ENCODE measurements at places on chromosomes 16 and 17. TPM values are rescaled to one million over a fixed set of nuclear protein-coding genes. Genes with fewer than 3 reads are reported as not detected.

DNA sequence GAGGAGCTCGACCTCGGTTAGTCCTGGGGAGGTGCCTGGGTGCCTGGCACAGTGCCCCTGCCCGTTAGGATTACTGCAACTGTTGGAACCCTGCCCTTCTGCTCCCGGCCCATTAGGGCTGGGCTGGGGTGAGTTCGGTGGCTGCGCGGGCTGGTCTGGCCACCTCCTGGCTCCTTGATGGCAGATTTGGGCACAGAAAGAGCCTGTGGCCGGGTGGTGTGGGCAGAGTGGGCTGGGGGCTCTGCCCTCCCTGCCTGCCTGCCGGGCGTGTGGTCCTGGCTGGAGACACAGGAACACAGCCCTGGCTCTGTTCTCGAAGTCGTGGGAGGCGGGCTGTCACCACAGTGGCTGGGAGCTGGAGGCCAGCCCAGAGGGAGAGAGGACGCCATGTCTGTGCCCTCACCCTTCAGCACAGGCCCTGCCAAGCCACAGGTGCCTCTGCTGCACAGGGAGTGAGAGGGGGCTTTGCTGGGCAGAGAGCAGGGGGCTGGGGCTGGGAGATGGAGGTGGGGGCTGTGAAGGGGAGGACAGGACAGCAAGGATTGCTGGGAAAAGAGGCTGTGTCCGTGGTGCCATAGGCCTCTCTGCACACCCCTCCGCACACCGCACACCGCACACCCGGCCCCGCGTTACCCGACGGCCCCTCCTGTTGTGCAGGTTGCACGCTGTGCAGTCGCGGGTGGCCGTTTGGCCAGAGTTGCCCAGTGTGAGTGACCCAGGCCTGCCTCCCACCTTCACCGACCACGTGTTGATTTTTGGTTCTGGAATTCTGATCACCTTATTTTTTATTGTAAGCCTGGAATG, 236.6 kb upstream of the GSE1 start:
- H3K27me3 ChIP-seq = peaks cover 6% of the 10 kb centered on the region
- H3K36me3 ChIP-seq = no peaks in the 10 kb centered on the region
- H3K27ac ChIP-seq = no peak overlapping the region

- H3K27ac ChIP-seq = peak within 1 kb of the TSS; percentile 60
- H3K4me1 ChIP-seq = peaks cover 42% of the 10 kb centered on the region
- peak; percentile 100 for DNase-seq
- H3K36me3 ChIP-seq = peaks cover 17% of the 10 kb centered on the region
Observed at GRCh38 chr17:82022981-82023446, at the start of gene LRRC45. LRRC45 (plus strand) TSS chr17:82023305; CDS start chr17:82023644, 339 bp downstream.

GRCh38 chr16:27230562-27231001, 27.3 kb downstream of the KDM8 start:
- H3K27ac ChIP-seq = peak overlapping the region; percentile 100
- peak; percentile 90 for DNase-seq
- peaks cover 63% of the 10 kb centered on the region for H3K36me3 ChIP-seq
- H3K4me3 ChIP-seq = peak overlapping the region; percentile 71
- no peaks in the 10 kb centered on the region for H3K27me3 ChIP-seq

- H3K27ac ChIP-seq = no peak overlapping the region
- peaks cover 31% of the 10 kb centered on the region for H3K4me1 ChIP-seq
- no peak overlapping the region for H3K4me3 ChIP-seq
- peaks cover 35% of the 10 kb centered on the region for H3K27me3 ChIP-seq
- H3K36me3 ChIP-seq = peaks cover 10% of the 10 kb centered on the region
Observed at GRCh38 chr17:39150104-39150634, 1.3 kb downstream of the PLXDC1 start.

DNA sequence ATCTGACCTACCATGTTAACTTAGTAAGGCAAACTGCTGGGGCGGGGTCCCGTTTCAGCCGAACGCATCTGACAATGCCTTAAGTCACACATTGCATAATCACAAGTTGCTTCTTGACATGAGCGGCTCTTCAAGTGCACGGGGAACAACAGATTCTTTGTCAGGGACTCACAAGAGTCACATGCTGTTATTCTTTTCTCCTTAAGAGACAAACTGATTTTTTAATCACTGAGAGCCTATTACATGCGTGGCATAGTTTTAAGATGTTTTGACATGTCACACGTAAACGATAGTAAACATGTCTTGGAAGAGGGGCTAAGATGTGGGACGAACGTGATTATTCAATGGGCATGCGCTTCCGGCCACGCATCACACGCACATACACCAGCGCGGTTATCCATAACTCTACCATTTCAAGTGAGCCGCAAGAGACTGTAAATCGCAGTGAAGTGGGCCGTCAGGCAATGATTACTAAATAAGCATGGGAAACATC, 63.4 kb downstream of the ADCY9 start:
- no peak for DNase-seq
- H3K4me3 ChIP-seq = no peak overlapping the region
- H3K27me3 ChIP-seq = no peaks in the 10 kb centered on the region

DNA sequence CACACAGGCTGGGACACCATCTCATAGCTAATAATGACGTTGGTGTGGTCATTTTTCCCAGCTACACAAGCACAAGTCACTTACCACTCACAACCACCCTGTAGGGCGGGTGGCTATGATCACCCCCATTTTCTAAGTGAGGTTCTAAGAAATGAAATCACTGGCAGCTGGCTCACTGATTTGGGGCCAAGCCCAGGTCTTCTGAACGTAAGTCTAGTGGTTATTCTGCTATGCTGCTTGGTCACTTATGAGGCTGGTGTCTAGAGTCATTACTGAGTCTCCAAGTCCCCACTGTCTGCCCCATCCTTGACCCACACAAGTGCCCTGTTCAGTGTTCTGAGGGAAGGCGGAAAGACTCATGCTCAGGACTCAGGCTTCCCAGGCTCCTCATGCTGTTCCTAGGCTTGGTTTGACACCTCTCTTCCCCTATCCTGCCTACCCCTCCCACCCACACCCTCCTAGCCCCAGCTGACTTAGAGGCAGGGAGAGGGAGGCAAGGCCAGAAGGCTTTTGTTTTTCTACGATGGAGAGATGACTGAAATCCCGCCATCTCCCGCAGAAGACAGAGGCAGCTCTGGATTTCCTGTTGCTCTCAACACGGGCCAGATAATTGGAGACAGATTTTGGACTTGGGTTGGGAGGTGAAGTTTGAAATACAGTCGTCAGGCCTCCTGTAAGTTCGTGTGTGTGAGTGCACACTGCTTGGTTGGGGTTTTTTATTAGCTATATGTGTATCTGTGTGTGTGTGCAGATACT, 32.2 kb downstream of the FZD2 start:
- DNase-seq = no peak
- no peaks in the 10 kb centered on the region for H3K4me1 ChIP-seq
- H3K36me3 ChIP-seq = no peaks in the 10 kb centered on the region
- H3K27me3 ChIP-seq = peaks cover 10% of the 10 kb centered on the region

GRCh38 chr16:24540602-24541210, 1.3 kb downstream of the RBBP6 start:
- H3K36me3 ChIP-seq = peaks cover 50% of the 10 kb centered on the region
- no peaks in the 10 kb centered on the region for H3K27me3 ChIP-seq
- H3K4me3 ChIP-seq = peak overlapping the region; percentile 100

DNA sequence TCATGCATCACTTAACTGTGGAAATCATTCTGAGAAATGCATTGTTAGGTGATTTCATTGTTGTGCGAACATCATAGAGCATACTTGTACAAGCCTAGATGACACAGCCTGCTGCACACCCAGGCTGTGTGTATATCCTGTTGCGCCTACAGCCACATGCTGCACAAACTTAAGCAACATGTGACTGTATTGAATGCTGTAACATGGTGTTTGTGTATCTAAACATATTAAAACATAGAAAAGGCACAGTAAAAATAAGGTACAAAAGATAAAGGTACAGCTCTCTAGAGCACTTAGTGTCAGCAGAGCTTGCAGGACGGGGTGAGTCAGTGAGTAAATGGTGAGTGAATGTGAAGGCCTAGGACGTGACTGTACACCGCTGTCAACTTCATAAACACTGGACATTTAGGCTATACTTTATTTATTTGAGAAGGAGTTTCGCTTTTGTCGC, 11.9 kb downstream of the FOXK2 start:
- H3K4me3 ChIP-seq = no peak overlapping the region
- H3K4me1 ChIP-seq = peaks cover 57% of the 10 kb centered on the region
- peaks cover 13% of the 10 kb centered on the region for H3K36me3 ChIP-seq
- DNase-seq = no peak
- peak overlapping the region; percentile 77 for H3K27ac ChIP-seq
- H3K27me3 ChIP-seq = no peaks in the 10 kb centered on the region

DNA sequence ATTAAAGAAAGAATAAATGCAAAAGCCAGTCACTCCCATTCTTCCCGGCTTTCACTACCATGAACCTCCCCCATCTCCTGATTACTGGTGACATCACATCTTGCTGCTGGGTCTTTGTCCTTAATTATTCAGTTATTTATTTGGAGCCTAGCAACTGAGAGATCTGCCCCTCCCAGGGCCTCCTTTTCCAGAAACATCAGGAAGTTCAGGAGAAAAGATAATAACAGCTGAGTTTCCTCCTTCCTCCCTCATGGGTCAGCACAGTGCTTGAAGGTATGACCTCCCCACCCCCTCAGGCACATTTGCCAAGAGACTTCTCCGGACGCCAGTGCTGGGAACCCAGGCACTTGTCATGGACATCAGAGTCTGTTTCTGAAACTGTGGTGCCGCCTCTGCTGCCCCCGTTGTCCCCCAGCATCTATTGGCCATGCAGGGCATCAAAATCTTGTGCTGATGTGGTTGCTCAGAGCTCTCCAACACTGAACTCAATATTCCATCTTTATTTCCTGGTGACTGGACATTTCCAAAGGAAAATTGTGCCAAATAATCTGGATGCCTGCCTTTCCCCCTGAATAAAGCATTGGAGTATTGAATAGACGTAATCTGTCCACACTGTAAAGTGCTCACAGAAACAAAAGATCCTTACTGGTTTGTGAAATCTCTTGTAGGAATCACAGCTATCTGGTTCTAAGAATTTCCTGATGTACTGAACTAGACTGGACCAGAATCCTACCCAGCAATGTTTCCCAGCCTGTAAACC, 71.8 kb downstream of the ZNF18 start:
- no peaks in the 10 kb centered on the region for H3K27me3 ChIP-seq
- DNase-seq = no peak
- H3K4me1 ChIP-seq = no peaks in the 10 kb centered on the region
- H3K27ac ChIP-seq = no peak overlapping the region

DNA sequence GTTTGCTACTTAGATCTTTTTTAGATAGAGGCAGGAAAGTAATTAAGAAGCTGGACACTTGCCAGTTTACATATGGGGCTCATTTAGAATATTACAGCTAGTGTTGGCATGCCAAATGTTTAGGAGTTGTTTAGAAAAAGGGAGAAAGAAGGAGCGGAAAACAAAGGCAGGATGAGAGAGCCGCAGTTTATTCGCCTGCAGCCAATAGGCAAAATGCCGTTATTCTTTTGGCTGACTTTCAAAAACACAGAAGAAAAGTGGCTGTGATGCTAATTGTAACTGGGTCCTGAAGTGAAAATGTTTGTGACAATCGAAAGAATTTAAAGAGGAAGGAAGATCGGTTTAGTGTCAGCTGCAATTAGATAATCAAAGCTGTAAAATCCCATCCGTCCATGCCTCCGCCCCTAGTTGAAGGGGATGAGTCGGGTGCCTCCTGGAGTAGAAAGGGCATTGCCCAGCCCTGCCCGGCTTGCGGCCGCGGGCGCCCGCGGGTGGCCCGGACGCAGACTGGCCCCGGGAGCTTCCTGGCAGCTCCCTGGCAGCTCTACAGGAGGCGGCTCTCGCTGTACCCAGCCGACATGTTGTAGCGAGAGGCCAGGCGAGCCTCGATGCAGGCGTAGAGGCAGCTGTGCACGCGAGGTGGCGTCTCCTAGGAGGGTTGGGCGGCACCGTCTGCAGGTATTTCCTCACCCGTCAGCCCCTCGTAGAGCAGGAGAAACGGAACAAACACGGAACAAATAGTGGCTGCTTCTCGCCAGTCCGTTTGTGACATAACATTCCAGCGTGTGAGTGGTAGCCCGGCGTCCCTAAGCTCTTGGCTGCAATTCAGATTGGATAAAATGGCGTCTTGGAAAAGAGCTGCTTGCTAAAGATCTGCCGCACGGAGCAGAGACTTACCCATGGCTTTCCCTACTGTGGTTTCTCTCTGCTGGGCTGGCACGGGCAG, 82.2 kb downstream of the TNRC6C start:
- H3K4me1 ChIP-seq = peaks cover 7% of the 10 kb centered on the region
- DNase-seq = peak; percentile 48
- no peak overlapping the region for H3K27ac ChIP-seq
- peaks cover 16% of the 10 kb centered on the region for H3K36me3 ChIP-seq
- H3K4me3 ChIP-seq = peak overlapping the region; percentile 61

DNA sequence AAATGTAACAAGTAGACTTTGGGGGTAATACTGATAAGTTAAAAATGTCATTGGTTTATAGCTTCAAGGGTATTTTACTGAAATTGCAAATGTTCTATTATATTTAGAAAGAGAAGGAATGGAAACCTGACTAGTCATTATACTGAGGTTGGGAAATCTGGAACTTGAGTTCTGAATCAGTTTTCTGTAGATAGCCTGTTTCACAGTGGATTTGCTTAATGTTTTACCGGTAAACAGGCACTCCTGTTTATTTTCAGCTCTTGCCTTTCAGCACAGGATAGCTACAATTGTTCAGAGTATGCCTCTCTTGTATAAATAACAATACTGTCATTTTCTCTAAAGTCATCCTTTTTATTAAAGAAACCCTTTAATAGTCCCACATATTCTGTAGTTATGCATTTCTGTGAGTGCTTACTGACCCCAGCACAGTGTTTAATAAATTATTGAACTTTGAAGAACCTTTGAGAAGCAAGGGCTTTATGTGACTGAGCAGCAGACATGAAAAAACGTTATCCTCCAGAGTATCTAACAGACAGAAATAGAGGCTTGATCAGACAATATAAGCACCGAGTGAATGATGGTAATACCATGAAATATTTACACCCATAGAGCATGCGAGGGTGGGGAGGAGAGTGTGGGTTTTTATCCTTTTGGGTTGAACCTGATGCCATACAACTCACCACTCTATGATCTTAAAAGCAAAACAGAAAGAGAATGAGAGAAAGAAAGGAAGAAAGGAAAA, 58.2 kb downstream of the FTO start:
- H3K4me3 ChIP-seq = no peak overlapping the region
- peaks cover 7% of the 10 kb centered on the region for H3K4me1 ChIP-seq
- no peak for DNase-seq

OR1F1 gene
- not detected for total RNA-seq

IGFALS gene
- not detected for total RNA-seq

ALOX12 gene
- total RNA-seq = not detected

TMEM235 gene
- total RNA-seq = not detected
